IPS DF 19.7 (cell line): ENCODE measurements at places on chromosomes 16 and 17.
A peak's percentile ranks its signal among the peaks of the same experiment; 100 is the strongest.

- DNase-seq, result no peak
Measured at GRCh38 chr17:71866095-71866494, 254.7 kb upstream of the SOX9 start.

DNA sequence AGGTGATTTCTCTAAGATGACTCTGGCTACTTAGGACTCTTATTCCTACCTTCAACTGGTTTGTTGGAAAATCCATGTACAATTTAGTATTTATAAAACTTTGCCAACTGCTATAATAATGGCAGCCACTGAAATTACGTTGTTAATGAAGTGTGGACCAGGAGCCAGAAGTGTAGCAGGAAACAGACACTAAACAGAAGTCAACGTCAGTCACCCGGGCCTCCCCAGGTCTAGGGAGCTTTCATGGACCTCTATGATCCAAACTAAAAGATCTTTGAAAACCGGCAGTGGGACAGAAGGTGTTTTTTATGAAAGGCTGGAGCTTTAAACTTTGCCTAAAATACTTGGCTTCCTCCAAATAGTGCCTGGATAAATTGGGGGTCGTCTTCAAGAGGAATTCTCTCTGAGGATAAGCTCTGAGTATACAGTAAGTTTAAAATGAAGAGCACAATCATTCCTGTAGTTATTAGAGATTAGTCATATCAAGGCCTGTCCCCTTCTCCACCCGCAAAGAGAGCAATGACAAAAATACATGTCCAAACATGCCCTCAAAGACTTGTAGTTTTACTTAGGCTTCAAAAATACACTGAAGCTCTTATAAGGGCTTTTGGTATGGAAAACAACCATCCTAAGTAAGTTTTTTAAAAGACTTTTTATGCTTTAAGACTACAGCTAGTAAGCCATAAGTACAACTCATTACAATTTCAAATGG is 34.6 kb downstream of the DCUN1D3 start:
- DNase-seq, result no peak

DNA sequence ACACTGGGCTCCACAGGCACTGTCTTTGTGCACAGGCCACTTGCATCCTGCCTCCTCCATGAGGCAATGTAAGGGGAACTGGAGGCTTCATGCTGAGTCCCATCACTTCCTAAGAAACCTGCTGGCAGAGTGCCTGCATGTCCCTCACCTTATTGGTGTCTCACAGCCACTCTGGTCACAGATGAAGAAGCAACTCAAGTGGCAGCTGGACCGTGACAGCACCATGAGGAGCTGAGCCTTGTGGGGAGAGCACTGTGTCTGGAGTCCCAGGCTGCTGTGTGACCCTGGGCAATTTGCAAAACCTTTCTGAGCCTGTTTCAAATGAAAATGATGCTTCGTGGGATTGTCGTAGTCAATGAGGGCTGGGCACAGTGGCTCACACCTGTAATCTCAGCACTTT is 19.5 kb downstream of the ANKRD40 start:
- DNase-seq, result no peak

GRCh38 chr17:29149431-29150064 is 30.6 kb downstream of the MYO18A start:
- no peak for DNase-seq

DNA sequence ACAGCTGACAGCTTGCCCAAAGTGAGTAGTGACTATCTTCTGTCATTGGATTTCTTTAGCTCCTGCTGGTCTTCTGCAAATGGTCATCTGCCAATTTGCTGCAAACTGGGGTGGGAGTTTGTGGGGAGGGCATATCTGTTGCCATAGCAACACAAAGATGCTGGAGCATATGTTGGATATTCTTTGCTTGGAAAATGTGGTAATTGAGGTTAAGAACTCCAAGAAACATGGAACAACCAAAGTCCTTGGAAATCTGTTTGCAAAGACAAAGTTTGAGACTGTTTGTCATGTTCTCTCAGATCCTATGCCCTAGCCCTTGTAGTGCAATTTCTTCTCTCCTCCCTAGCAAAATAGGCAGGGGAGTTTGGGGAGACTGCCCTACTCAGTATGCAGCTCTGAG is 155.3 kb downstream of the PRKCB start:
- no peak for DNase-seq

DNA sequence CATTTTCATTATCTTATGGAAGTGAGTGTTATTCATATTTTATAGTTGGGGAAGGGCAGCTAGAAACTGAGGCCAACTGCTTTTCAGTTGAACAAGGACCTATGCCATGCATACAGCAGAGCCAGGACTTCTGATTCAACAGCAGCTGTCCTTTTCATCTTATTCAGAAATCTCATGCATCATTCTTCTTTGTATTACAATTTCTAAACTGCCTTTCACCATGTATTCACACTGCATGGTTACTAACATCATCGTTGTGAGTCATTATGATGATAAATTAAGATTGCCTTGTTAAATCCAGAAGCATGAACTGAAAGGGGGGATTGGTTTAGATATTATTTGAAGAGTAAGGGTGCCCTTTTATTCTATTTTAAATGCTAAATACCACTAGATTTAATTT is 1470.1 kb upstream of the GOT2 start:
- no peak for DNase-seq

DNA sequence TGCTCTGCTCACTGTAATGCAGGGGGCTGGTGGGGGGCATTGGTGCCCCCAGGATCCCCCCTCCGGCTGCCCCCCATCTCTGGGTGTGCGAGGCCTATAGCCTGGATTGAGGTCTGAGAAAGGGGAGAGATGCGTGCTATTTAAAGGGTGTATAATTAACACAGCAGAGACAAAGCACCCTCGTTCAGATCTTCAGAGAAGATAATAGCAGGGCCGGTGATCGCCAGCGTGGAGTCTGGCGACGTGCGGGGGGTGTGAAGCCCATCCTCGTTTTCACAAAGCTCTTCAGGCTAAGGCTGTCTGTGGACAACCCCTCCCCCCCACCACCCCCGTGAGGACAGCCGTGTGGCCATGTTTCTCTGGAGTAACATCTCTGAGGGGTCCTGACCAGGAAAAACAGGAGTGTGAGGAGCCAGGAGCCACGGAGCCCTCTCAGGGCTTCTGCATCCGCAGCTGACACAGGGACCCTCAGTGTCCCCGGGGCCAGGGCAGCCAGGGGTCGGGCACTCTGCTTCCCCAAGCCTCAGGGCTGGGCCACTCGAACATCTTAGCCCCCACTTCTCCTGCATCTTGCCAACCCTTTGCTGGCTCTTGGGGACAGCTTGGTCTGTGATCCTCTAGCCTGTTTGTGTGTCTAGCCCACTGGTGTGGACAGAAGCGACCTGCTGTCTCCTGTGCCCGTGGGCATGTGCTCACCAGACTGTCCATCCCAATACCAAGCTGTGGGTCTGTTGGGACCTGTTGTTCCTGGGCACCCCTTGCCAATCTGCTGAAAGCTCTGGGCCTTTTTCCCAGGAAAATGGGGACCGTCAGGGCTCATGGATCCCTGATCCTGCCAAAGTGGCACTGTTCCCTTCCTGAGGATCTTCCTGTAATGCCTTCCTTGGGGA is 58.9 kb downstream of the BAIAP2 start:
- no peak for DNase-seq

DNA sequence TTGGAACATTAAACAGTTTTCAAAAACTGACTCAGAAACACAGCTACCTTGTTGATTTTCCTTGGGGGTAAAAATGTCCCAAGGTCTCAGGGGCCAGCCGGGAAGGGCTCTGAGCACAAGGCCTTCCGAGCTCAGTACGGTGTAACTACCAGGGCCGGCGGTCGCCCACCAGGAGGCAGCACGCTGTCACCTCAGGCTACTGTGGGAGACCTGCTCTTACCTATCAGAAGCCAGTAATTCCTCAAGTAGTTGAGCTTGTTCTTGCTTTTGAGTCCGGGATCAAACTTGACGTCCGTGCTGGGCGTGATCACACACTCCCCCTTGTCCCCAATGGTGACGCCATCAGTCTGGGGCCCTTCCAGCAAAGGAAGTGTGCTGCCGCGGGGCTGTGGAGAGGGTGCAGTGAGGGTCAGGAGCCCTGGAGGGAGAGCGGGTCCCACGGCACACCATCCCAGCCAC is 43.4 kb upstream of the ICAM2 start:
- peak; percentile 63 for DNase-seq

DNA sequence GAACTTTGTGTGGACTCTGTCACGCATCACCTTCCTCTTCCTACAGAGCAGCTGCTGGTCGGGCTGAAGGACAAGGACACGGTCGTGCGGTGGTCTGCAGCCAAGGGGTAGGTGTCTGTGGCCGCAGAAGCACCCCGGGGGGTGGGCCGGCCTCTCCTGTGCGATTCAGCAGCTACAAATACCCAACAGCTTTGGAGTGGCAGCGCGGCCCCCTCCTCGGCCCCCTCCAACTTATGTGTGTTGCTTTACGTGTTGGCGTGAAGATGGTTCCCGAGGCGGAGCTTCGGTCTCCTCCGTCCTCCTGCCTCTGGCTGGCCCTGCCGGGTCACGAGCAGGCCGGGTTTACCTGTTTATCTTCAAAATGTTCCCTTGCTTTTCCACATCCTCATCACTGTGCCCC is 32.3 kb downstream of the ZNF750 start:
- DNase-seq, result no peak

GRCh38 chr16:87465306-87465705 is 27.5 kb downstream of the ZCCHC14 start:
- no peak for DNase-seq

DNA sequence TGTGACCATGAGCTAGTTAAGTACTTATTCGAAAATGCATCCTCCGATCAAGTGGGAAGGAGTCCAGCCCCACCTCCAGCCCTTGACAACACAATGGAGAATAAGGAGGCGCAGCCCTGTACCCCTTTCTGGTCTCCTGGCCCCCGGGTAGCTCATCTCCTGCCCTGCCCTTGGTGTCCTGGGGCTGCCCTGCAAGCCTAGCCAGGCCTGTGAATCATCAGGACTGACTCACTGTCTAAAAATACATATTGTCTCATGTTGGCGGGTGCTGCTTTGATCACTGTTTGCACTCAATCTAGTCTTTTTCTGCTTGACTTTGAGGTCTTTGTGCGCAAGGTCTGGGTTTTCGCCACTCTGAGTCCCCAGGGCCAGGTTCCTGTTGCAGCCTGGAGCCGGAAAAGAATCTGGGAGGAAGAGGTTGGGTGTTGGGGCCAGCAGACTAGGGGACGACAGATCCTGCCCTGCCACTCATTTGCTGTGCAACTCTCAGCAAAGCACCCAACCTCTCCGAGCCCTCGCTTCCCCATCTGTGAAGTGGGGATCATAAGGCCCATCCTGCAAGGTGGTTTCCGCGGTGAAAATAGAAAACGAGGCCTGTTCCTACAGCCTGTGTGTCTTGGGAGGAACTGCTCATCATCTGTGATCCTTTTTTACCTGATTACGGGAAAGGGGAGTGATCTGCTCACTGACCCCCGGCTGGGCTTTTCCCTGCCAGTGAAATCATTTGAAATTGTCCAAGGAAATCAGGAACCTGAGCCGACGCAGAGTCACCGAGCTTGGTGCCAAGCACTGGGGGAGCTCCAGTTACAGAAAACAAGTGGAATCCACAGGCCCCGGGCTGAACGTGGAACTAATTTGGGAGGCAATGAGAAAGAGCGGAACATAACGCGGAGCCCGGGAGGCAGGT is 230.4 kb downstream of the PARN start:
- no peak for DNase-seq

DNA sequence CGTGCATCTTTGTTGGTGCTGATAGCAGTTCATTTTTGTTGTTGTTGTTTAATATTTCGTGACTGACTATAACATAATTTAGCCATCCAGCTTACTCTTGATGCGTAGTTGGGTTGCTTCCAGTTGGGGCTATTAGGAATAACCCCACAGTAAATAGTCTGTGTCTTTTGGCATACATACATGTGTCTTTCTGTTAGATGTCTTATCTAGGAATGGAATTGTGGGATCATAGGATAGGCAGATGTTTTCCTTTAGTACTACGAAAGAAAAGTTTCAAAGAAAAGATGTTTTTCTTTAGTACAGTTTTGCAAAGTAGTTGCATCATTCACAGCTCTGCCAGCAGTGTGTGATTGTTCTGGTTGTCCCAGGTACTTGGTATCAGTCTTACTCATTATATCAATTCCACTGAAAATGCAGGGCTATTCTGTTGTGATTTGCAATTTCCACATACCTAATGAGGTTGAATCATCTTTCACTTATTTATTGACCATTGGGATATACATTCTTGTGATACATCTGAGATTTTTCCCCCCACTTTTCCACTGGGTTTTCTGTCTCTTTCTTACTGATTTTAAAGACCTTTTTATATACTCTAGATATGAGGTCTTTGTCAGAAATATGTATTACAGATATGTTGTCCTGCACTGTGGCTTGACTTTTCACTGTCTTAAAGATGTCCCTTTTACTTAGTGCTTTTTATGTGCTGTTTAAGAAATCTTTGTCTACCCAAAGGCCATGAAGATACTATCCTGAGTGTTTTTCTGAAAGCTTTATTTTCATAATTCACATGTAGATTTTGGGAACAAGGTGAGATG is 173.3 kb downstream of the MRTFB start:
- no peak for DNase-seq

GRCh38 chr16:53055541-53056391 is 975 bp downstream of the CHD9 start:
- peak; percentile 64 for DNase-seq

DNA sequence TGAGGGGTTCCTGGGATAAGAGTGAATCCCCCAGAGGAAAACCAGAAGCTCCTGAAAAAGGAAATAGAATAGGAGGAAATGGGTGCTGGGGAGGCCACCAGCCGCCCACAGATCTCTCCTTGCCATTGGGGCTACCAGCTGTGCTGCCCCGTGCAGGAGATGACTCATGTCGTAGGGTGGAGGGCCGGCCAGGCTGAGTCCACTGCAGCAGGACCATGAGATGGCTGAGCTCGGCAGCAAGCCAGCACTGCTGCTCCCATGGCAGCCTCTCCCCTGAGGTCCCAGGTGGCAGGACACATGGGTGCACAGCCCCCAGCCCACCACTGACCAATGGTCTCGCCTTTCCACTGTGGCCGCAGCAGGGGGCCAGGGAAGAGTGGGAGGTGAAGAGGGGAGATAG is 95.5 kb downstream of the GNAO1 start:
- DNase-seq, result no peak
